ENCODE measurements at places on chromosomes 7 and 10.

GRCh38 chr7:139661903-139662302, 115.9 kb downstream of the HIPK2 start:
- DNase-seq, result no peak

GRCh38 chr7:87226495-87226894, 7.0 kb upstream of the TMEM243 start:
- DNase-seq, result no peak

DNA sequence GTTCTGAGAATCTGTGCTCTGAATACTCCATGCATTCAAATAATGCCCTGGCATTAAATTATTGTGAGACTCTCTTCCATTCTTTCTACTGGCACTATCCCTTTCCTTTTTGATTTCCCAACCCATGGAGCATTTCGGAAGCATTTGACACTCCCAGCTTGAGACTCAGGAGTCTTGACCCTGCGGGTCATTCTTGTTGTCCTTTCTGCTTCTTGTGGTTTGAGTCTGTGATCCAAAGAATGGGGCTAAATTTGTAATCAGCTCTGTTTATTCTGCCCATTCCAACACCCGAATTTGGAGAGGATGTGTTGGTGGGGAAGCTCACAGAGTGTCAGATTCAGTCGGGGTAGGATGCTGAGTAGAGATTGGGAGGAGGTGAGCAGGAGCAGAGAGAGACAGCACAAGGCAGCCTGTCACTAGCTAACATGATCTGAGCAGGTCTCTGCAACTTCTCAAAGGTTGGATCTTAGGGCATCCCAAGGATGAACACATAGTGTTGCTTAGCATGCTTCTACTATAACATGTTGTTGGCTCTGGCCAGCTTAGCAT, 80.4 kb upstream of the BMPER start:
- DNase-seq, result no peak

GRCh38 chr7:128791972-128792327, 182 bp downstream of the CCDC136 start:
- DNase-seq, result no peak

DNA sequence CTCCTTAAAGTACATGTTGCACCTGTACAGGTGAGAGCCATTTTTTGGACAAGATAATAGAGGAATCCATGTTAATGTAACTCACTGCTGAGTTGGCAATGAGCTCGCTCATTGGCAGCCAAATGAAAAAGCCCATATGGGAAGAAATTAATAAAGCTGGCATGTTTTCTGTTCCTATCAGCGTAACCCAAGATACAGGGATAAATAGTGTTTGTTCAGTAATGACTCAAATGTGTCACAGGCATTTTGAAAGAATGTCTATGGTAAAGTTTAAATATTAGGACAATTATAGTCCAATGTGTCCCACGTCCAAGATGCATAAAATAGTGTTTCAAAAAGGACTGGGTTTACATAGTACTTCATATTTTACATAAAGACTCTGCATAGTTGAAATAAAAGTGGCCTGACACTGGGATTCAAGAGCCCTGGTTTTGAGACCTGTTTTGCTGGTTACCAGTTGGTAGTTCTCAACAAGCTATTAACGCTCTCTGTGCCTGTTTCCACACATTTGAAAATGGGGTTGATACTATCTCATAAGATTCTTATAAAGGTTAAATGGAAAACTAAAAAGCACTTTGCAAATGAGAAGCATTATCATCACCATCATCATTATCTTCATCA, 49.1 kb downstream of the MTURN start:
- no peak for DNase-seq

GRCh38 chr10:110989016-110989415, 69.6 kb downstream of the SHOC2 start:
- no peak for DNase-seq

GRCh38 chr10:42975558-42976340, 101.1 kb upstream of the RET start:
- DNase-seq, result no peak

- DNase-seq, result no peak
These were observed 559.7 kb upstream of the ZWINT start for GRCh38 chr10:56920601-56921261.

GRCh38 chr10:28219251-28219650, 83.6 kb downstream of the MPP7 start:
- no peak for DNase-seq

- DNase-seq, result no peak
These were observed 13.5 kb downstream of the HERPUD2 start for GRCh38 chr7:35681231-35682029.

DNA sequence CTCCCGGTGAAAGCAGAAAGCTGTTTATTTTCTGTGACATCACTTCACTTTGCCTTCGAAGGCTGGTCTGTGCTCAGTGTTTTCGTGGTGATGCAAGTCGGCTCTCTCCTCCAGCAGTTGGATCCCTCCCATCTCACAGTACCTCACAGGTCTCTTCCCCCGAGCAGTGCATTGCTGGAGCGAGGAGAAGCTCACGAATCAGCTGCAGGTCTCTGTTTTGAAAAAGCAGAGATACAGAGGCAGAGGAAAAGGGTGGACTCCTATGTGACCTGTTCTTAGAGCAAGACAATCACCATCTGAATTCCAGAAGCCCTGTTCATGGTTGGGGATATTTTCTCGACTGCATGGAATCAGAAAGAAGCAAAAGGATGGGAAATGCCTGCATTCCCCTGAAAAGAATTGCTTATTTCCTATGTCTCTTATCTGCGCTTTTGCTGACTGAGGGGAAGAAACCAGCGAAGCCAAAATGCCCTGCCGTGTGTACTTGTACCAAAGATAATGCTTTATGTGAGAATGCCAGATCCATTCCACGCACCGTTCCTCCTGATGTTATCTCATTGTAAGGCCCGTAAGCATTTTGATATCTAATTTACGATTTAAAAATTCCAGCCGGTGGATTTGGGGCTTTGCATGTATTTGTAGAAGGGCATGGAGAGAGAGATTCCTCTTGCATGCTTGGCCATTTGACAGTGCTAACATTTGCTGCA, at the start of gene LGI1:
TSS of gene LGI1 (plus strand) at position 136 of the 707 bp plus-strand sequence. CDS start at position 345, 209 bp downstream.
- no peak for DNase-seq

DNA sequence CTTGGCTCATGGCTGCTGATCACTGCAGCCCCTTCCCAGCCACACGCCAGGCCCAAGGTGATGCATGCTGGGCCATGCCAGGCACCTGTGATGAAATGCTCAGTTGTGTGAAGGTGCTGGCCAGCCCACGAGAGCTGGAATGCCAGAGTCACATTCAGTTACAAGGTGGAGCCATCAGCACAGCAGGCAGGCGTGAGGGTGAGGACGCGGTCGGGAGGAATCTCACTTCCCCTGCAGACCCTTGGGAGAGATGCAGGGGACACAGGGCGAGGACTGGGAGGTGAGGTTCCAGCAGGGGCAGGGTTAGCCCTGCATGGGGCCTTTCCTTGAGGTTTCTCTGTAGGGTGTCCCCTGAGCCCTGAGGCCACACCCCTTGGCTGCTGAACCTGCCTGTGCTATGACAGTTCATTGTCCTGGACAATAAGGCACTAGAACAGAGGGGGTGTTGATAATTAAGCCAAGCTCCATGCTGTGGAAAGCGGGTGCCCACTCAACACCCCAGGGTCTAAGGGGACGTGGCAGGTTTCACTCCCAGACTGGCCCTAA, 82.4 kb downstream of the ADARB2 start:
- DNase-seq, result no peak

GRCh38 chr10:1100691-1101368, 44.6 kb downstream of the WDR37 start:
- no peak for DNase-seq

DNA sequence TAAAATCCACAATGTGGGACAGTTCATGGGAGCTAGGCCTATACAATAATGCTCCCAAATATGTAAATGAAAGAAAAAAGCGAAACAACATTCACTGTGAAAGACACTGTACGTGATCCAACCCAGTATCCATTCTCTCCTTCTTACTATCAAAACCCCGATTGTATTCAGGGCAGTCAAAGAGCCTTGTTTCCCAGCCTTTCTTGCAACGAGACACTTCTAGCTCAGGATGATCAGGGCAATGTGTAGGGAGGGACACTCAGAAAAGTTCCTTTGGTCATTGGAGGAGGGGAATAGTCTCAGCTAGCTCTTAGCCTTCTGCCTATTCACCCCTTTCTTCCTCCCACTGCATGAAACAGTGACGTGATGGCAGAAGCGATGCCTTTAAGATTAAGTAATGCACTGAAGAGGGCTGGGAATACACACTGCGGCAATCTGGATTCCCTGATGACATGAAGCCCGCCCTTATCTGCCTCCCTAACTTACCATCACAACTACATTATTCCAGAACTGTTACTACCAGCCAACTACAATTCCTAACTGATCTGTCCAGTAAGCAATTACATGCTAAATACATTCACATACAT, 27.3 kb downstream of the UBE2H start:
- DNase-seq, result no peak

DNA sequence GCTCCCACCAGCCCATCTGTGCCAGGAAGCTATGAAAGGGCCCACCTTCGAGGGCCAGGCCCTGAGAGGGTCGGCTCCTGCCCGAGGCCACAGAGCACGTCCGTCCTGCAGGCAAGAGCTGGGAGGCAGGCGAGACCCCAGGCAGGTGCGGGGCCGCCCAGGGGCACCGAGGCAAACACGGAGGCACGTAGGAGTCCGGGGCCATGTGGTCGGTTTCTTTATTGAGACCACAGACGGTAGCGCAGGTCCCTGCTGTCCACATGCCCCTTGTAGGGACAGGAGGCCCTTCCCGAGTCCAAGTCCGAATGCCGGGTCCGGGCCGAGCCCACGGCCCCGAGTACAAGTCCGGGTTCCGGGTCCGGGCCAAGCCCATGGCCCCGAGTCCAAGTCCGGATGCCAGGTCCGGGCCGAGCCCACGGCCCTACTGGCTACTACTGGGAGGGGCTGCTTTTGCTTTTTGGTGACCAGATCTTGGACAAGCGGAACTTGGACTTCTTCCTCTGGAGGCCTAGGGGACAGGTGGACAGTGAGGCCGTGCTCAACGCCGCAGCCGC, 25.0 kb downstream of the MICALL2 start:
- no peak for DNase-seq

DNA sequence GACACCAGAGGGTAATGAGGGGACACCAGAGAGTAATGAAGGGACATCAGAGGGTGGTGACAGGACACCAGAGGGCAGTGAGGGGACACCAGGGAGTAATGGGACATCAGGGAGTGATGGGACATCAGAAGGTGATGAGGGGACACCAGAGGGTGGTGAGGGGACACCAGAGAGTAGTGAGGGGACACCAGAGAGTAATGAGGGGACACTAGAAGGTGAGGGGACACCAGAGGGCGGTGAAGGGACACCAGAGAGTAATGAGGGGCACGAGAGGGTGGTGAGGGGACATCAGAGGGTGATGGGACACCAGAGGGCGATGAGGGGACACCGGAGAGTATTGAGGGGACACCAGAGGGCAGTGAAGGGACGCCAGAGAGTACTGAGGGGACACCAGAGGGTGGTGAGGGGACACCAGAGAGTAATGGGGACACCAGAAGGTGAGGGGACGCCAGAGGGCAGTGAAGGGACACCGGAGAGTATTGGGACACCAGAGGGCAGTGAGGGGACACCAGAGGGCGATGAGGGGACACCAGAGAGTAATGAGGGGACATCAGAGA, 10.6 kb downstream of the NACAD start:
- no peak for DNase-seq

DNA sequence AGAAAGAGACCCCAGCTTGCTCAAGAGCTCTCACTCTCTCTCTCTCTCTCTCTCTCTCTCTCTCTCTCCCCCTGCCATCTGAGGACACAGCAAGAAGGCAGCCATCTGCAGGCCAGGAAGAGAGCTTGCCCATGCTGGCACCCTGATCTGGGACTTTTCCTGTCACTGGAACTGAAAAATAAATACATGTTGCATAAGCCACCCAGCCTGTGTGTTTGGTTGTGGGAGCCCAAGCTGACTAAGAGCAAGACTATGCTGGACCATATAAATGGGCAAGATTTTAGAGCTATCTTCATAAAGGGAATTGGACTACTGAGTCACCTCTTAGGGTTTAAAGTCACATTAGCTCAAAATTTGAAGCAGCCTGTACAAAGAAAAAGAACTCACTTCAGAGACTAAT, 98.6 kb downstream of the SLC16A9 start:
- no peak for DNase-seq

DNA sequence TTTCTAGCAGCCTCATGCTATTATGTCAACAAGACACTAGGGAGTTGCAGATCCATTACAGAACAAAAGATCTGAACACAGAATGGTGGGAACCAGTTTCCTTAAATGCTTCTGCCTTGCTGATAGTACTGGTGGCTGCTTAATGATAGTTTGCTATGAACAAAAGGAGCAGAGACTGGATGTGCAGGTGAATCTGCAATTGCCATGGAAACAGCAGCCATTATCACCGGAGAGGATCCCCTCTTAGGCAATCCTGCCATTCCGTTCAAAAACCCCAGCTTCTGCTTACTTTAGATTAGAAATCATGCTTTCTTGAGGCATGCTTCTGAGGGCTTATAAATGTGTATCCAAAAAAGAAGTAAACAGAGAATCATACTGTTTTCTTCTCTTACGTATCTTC, 80.0 kb upstream of the PRKAR2B start:
- DNase-seq, result no peak

Measured in lung (tissue), 17 donors.